ENCODE measurements at places on chromosomes 6 and 20.

DNA sequence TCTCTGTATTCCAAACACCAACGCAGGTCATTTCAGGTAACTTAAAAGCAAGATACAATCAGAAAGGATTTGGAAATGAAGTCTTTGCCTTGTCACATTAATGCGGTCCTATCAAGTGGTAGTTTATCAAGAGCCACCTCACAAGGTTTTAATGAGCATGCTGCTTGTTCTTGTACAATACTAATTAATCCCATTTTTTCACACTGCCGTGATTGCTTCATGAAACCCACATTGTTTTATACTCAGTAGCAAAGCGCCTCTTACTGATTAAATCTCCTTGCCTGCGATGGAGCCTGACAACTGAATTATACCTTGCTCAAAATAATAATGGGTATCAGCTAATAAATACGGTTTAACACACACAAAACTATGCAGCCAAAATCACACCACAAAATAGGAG is 234.1 kb upstream of the TSHZ2 start:
- no peak overlapping the region for H3K4me3 ChIP-seq
- no peak for DNase-seq
- H3K27ac ChIP-seq, result no peak overlapping the region
- H3K4me1 ChIP-seq, result no peaks in the 10 kb centered on the region
- H3K27me3 ChIP-seq, result no peaks in the 10 kb centered on the region
- no peaks in the 10 kb centered on the region for H3K36me3 ChIP-seq

DNA sequence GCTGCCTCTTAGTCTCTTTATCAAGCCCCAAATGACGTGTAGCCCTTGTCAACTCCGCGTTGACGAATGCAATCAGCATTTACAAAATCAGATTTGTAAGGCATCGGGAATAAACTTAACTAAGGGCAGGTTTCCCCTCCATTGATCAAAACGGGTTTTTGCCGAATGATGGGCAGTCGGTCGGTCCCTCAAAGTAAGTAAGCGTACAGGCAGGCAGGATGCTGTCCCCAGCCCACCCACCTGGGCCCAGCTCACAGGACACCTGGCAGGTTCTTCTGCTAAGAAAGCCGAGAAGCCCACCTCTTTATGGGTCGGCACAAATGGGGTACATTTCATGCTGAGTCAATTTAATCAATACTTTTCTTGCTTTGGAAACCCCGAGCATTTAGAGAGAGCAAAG is 22.0 kb upstream of the MAFB start:
- no peak overlapping the region for H3K4me3 ChIP-seq
- H3K27me3 ChIP-seq, result peaks cover 11% of the 10 kb centered on the region
- no peak overlapping the region for H3K27ac ChIP-seq
- H3K36me3 ChIP-seq, result no peaks in the 10 kb centered on the region
- H3K4me1 ChIP-seq, result no peaks in the 10 kb centered on the region
- DNase-seq, result no peak

GRCh38 chr20:59747671-59748515 is 143.6 kb downstream of the PHACTR3 start:
- no peak for DNase-seq
- H3K4me1 ChIP-seq, result peaks cover 21% of the 10 kb centered on the region
- no peaks in the 10 kb centered on the region for H3K36me3 ChIP-seq
- H3K27ac ChIP-seq, result no peak overlapping the region
- no peak overlapping the region for H3K4me3 ChIP-seq

DNA sequence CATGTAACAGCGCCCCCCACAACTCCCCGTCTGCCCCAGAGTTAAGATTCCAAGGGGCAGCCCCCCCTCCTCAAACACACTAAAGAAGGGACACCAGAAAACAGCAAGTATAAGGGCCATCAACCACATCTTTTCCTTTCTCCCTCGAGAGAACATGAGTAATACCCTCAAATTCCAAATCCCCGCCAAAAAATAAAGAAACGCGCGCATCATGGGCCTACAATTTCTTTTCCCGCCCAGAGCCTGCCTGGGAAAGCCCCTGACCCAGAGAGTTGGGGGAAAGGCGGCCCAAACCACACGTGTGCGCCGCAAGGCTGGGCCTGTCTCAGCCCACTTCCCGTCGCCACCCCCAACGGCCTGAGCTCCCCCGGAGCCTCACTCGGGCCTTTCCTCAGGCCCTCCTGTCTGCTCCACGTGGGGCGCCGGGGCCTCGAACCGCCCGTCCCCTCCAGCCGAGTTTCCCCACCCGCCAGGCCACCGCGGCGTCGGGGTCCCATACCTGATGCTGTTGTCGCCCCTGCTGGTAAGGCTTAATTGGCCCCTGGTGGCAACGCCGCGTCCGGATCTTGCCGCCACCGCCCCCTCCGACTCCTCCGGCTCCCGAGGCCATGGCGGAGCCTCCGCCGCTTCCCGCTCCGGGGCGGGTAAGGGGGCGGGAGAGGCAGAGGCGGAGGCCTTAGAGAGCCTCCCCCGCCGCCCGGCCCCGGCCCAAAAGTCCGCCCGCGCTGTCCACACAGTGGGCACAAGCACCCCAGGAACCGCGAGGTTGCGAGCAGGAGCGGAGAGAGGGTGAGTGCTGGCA is 746 bp downstream of the NUP153 start:
- peak overlapping the region; percentile 96 for H3K27ac ChIP-seq
- no peaks in the 10 kb centered on the region for H3K36me3 ChIP-seq
- H3K27me3 ChIP-seq, result no peaks in the 10 kb centered on the region
- H3K4me1 ChIP-seq, result peaks cover 54% of the 10 kb centered on the region
- H3K4me3 ChIP-seq, result peak overlapping the region; percentile 66
- DNase-seq, result peak; percentile 82

GRCh38 chr20:51386586-51386985 is 155.9 kb downstream of the NFATC2 start:
- no peak overlapping the region for H3K27ac ChIP-seq
- no peaks in the 10 kb centered on the region for H3K4me1 ChIP-seq
- DNase-seq, result no peak
- H3K27me3 ChIP-seq, result no peaks in the 10 kb centered on the region

- H3K27ac ChIP-seq, result no peak overlapping the region
- H3K4me3 ChIP-seq, result no peak overlapping the region
- no peaks in the 10 kb centered on the region for H3K27me3 ChIP-seq
- no peaks in the 10 kb centered on the region for H3K36me3 ChIP-seq
- no peaks in the 10 kb centered on the region for H3K4me1 ChIP-seq
Measured at GRCh38 chr20:22207280-22207679, 377.1 kb downstream of the FOXA2 start.

- no peak for DNase-seq
- no peaks in the 10 kb centered on the region for H3K27me3 ChIP-seq
- H3K4me1 ChIP-seq, result no peaks in the 10 kb centered on the region
- no peak overlapping the region for H3K27ac ChIP-seq
- no peak overlapping the region for H3K4me3 ChIP-seq
- no peaks in the 10 kb centered on the region for H3K36me3 ChIP-seq
Measured at GRCh38 chr20:13297147-13297899, 76.2 kb downstream of the ISM1 start.

DNA sequence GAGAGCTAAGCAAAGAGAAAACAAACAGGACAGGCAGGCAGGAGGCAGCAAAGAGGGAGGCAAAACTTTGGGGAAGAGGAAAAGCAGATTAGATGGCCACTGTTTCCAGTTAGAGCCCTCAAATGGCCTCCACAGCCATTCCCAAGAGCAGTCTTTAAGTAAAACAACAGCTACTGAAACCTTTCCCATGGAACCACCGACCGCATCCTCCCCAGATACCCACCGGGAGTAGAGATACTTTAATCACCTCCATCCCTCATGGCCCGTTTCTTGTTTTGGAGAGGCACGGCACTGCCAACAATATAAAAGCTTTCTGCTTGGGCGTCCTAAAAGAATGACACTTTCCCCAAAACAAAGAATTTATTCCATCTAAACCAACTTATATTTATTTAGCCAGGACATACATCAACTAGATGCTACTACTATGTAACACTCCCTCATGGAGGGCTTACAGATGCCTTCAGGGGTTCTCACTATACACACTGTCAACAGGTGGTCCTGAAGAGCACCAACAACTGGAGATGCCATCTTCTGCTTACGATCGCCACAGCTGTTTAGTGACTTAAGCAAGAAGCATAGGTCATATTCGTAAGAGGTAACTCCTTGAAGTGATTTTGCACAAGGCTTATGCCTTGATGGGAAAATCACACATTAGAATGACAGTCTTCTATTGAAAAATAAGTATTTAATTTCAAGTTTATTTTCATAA is 43.4 kb downstream of the CNKSR3 start:
- no peaks in the 10 kb centered on the region for H3K27me3 ChIP-seq
- no peaks in the 10 kb centered on the region for H3K4me1 ChIP-seq
- no peaks in the 10 kb centered on the region for H3K36me3 ChIP-seq
- no peak overlapping the region for H3K27ac ChIP-seq
- DNase-seq, result no peak

GRCh38 chr6:35148167-35148741 is 7.1 kb upstream of the TCP11 start:
- no peak overlapping the region for H3K27ac ChIP-seq
- no peak overlapping the region for H3K4me3 ChIP-seq
- H3K36me3 ChIP-seq, result no peaks in the 10 kb centered on the region
- DNase-seq, result no peak
- no peaks in the 10 kb centered on the region for H3K27me3 ChIP-seq

GRCh38 chr6:157991067-157991432 is 9.4 kb downstream of the SYNJ2 start:
- H3K36me3 ChIP-seq, result no peaks in the 10 kb centered on the region
- H3K4me1 ChIP-seq, result peaks cover 6% of the 10 kb centered on the region
- no peak overlapping the region for H3K27ac ChIP-seq
- H3K4me3 ChIP-seq, result no peak overlapping the region

DNA sequence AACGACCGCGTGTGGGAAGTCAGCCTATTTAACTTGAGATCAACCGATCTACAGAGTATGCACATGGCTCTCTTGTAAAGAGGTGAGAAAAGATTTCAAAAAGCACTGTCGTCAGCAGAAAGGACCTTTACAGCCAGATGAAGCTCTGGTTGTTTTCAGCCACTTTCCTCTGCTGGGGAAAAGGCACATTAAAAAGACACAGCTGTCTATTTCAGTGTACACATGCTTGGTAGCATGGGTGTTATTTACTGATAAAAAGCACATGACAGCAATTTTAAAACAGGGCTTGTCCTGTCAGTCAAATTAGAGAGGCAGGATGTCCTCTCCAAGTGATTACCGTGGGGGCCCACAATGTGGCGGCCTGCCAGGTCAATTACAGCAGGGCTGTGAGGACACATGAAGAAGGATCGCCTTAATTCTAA is 188.9 kb downstream of the PRKN start:
- no peaks in the 10 kb centered on the region for H3K27me3 ChIP-seq
- H3K4me1 ChIP-seq, result no peaks in the 10 kb centered on the region
- no peak overlapping the region for H3K4me3 ChIP-seq
- no peak for DNase-seq

DNA sequence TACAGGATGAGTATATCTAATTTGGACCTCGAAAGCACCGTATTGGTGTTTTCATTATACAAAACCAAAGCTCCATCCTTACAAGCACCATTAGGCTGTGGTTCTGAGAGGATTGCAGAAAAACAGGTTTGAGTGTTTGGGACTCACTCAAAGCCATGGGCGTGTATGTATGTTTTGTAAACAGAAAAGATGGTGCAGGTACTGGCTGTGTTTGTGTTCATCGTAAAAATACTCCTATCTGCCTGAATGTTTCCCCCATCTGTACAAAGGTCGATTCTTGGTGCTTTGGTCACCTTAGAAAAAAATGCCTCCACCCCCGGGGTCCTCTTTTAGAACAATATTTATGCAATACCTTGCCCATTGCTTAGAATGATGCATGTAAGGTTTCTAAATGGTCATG is 286.6 kb downstream of the TSHZ2 start:
- H3K4me1 ChIP-seq, result no peaks in the 10 kb centered on the region
- no peaks in the 10 kb centered on the region for H3K36me3 ChIP-seq
- no peak overlapping the region for H3K27ac ChIP-seq
- H3K27me3 ChIP-seq, result no peaks in the 10 kb centered on the region
- DNase-seq, result no peak

GRCh38 chr20:13348311-13349234 is 127.5 kb downstream of the ISM1 start:
- no peak overlapping the region for H3K4me3 ChIP-seq
- H3K36me3 ChIP-seq, result no peaks in the 10 kb centered on the region
- no peak for DNase-seq
- H3K27me3 ChIP-seq, result no peaks in the 10 kb centered on the region
- no peaks in the 10 kb centered on the region for H3K4me1 ChIP-seq

DNA sequence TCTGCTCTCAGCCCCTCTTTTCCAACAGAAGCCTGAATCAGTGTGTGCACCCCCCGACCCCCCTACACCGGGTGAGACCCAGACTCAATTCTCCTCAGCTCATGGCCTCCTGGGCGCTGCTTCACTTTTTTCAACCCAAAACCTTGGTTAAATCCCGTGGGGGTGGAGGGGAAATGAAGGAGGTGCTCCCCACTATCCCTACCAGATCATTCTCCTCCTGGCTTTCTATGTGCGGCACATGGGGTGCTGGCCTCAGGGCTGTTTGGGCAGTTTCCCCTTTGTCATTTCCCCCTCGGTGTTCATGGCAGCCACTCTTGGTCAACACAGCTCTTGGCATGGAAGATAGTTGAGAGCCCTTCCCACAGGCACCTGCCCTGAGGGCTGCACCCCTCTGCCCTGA is 4.6 kb downstream of the CST4 start:
- H3K36me3 ChIP-seq, result no peaks in the 10 kb centered on the region
- no peak overlapping the region for H3K27ac ChIP-seq
- no peak for DNase-seq
- peaks cover 7% of the 10 kb centered on the region for H3K4me1 ChIP-seq

DNA sequence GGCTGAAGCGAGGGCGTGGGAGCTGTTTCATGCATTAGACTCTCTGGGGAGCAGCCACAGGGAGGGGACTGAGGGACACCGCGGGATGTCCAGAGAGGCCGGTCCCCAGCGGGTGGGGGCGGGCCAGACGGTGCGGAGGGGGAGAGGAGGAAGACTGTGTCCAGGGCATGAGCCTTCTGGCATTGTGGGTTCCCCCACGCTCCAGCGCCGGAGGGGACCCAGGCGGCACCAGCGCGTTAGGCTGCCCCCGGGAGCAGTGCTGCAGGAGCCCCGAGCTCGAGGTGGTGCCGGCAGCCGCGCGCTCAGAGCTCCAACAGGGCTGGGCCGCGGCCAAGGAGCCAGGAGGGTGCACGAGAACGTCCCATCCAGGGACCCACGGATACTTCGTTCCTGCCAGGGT is 14.4 kb downstream of the SLC22A3 start:
- no peak overlapping the region for H3K27ac ChIP-seq
- no peak overlapping the region for H3K4me3 ChIP-seq
- H3K4me1 ChIP-seq, result no peaks in the 10 kb centered on the region
- DNase-seq, result no peak

DNA sequence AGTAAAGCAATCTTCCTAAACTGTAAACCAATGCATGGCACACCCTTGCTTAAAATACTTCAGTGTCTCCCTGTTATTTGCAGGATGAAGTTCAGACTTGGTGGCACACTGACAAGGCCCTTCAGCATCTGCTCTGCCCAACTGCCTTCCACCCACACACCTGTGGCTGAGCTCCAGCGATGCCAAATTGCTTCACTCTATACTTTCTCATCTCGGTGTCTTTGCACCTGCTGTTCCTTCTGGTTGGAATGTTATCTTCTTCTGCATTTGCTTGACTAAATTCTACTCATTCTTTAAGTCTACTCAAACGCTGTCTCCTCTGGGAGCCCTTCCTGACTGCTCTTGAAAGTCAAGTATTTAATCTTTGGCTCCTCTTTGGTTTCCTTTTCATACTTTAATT is 100.1 kb upstream of the SUPT3H start:
- H3K4me3 ChIP-seq, result no peak overlapping the region
- no peaks in the 10 kb centered on the region for H3K27me3 ChIP-seq
- H3K4me1 ChIP-seq, result peaks cover 31% of the 10 kb centered on the region
- no peaks in the 10 kb centered on the region for H3K36me3 ChIP-seq
- H3K27ac ChIP-seq, result peak overlapping the region; percentile 64

Measured in CD14-positive monocyte (primary cell).